Left renal pelvis (tissue), 4 donors: ENCODE measurements at places on chromosomes 13 and 19. TPM values are rescaled to one million over a fixed set of nuclear protein-coding genes. Genes with fewer than 3 reads are reported as not detected.

DNA sequence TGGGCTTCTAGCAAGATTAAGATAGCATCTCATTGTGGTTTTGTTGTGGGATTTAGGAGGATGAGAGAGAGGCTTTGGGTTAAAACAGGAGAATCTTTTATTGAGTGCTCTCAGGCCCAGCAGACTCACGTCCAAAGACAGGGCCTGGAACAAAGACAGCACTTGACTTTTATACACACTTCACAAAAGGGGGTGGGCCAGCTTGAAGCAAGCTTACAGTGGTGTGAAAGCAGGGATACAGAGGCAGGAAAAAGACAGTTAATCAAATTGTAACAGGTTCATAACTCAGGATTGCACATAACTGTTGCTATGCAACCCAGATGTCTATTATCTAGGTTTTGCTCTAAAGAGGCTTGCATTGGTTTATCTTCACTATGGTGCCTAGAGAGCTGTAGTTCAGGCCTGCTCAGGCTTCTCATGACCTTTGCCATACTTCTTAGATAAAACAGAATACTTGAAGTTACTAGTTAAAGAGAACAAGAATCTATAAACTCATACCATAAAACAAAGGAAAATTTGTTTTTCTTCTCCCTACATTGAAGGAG is 42.2 kb upstream of the CEACAM21 start:
- DNase-seq = no peak

- no peak for DNase-seq
Measured at GRCh38 chr19:53878776-53879139, 3.2 kb upstream of the PRKCG start.

GRCh38 chr13:49409008-49409407 is 34.9 kb downstream of the CAB39L start:
- no peak for DNase-seq

- DNase-seq = no peak
Measured at GRCh38 chr13:47904241-47904640, 96.8 kb downstream of the SUCLA2 start.

DNA sequence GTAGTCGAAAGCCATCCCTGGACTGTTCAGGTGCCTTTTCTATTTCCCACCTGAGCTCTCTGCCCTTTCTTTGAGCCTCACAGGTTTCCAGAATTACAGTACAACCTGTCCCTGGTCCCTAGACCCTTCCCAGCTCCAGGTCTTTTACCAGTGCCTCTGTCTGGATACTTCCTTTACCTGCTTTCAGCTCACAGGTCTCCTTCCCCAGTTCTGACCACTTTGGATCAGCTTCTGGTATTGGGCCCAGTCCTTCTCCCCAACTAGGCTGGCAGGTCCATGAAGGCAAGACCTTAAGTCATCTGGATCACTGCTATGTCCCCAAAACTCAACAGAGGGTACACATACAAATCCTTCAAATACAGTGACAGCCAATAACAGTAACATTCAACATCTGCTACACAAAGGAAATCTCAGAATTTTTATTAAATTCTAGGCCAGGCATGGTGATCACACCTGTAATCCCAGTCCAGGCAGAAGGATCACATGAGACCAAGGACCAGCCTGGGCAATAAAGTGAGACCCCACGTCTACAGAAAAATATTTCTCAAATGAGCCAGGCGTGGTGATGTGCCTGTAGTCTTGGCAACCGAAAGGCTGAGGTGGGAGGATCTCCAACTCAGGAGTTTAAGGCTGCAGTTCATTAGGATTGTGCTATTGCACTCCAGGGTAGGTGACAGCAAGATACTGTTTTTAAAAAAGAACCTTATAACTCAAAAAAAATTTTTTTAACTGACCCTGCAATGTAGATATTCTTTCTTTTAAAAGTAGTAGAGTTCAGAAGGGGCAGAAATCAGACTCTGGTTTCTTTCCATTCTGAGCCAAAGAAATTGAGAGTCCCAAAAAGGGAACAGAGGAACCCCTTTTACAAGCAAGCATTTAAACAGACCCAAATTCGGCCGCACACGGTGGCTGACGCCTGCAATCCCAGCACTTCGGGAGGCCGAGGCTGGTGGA is 1.3 kb downstream of the RPS16 start:
- DNase-seq = no peak

DNA sequence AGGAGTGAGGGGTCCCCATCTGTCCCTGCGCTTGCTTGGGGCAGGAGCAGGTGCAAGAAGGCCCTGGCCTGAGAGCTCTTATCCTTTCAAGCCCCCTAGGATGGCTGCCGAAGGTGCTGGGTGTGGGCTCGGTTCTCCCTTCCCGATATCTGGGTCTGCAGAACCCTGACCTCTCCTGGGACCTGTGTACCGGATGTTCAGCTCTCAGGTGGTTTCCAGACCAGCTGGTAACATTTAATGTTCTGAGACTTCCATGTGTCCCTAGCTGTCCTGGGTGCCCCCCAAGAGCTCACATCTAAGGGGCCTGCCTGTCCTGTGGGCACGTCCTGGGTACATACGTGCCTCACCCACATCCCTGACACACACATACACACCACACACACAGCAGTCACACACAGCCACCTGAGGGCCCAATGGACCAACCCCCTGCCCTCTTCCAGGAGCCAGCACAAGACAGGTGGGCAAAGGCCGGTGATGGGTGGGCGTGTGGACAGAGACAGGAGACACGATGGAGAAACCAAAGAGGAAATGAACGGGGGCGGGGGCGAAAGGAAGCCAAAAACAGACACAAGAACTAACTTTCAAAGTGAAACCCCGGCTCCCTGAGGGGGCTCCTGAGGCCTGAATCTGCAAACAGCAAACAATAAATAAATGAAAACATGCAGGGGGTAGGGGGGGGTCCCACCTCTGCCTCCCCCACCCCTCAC is 124.3 kb downstream of the PTPRS start:
- no peak for DNase-seq

DNA sequence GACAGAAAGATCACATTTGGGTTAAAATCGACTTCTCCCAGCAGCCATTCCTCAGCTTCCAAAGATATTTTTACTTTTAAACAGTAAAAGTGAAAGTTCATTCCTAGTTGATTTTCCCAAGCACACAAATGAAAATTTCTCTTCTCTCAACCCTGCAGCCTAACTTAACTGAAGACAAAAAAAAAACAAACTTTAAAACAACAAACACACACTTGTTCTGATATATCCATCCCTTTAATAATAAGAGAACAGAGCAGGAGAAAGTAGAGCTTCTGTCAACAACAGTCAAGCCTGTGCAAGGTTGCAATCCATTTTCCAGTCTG is 72.9 kb downstream of the STK24 start:
- DNase-seq = no peak

DNA sequence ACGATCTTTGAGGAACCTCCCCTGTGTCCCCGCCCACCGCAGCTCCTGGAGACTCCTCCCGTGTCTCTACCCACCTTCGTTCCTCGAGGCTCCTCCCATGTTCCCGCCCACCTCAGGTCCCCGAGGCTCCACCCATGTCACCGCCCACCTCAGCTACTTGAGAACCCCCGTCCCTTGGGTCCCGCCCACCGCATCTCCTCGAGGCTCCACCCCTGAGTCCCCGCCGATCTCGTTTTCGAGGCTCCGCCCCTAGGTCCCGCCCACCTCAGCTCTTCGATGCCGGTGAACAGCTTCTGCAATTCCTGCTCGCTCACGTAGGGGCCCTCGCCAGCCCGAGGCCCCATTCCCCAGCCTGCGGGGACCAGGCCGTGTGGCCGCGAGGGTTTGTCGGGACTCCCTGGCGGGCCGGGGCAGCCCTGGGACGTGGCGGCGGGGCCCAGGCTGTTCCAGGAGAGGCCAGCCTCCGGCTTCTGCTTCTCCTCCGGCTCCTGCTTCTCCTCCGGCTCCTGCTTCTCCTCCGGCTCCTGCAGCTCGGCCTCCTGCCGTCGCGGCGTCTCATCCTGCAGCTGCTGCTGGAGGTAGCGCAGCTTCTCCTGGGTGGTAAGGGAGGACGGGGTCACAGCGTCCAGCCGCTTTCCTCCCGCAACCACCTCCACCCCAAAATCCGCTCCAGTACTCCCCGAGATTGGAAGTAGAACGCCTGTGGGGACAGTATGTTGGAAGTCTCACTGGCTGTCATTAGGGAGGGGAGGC is 16.7 kb downstream of the TSKS start:
- no peak for DNase-seq

DNA sequence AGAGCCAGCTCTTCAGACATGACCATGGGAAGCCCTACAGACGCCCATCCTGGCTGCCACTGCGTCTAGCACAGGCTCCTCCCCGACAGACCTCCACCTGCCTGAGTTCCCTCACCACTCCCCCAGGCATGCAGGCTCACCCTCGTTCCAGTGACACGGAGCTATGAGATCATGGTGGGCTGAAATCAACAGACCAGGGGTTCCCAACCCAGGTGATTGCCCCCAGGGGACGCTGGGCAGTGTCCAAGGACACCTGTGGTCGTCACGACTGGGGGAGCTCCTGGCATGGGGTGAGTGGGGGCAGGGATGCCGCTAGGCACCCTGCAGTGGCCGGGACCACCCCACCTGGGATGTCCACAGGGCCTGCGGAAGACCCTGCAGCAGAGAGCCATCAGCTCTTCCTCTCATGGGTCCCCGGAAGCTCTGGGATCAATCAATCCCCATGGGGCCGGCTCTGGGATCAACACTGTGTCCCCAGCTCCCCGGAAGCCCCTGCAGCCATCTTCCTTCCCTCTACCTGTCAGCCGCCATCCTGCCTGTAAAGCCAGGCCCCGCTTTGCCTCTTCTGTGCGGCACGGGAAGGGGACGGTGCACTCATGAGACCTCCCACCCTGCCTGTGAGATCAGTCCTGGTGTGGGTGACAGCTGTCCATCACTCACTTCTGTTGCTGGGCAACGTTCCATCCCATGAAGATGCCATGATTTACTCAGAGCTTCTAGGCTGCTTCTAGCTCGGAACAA is 12.8 kb upstream of the MADCAM1 start:
- DNase-seq = no peak

- DNase-seq = no peak
Measured at GRCh38 chr13:110472904-110473563, 88.5 kb downstream of the RAB20 start.

DNA sequence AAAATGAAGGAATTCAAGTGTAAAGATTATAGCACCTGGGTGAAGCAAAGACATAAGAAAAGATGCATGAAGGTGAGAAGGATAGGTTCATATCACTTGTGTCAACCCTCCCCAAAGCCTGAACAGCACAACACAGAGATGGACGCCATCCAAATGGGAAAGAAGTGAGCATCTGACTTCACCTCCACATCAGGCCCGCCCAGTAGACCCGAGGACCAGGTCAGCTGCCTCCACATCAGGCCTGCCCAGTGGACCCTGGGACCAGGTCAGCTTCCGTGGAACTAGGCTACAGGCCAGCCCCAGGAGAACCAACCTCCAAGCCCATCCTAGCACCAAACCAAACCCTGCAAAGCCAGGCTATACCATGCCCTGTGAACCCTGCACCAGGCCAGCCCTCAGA is 862.9 kb downstream of the UQCRFS1 start:
- no peak for DNase-seq

GRCh38 chr19:14081797-14082674 is 3.5 kb downstream of the C19orf67 start:
- no peak for DNase-seq

DNA sequence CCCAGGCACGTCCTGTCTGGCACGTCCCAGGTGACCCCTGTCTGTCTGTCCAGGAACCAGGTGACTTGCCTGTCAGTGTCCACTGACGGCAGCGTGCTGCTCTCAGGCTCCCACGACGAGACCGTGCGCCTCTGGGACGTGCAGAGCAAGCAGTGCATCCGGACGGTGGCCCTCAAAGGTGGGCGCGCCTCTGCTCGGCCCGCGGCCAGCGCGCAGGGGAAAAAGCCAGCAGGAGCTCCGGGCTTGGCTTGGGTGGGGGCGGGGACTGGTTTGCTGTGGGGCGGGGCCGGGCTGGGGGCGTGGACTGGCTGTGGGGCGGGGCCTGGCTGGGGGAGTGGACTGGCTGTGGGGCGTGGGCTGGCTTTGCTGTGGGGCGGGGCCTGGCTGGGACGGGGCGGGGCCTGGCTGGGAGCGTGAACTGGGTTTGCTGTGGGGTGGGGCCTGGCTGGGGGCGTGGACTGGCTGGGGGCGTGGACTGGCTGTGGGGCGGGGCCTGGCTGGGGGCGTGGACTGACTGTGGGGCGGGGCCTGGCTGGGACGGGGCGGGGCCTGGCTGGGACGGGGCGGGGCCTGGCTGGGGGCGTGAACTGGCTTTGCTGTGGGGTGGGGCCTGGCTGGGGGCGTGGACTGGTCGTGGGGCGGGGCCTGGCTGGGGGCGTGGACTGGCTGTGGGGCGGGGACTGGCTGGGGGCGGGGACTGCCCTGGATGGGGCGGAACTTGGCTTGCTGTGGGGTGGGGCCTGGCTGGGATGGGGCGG is 7.2 kb downstream of the WDR18 start:
- DNase-seq = no peak

GRCh38 chr13:35457258-35457657 is 19.2 kb downstream of the MAB21L1 start:
- no peak for DNase-seq

DNA sequence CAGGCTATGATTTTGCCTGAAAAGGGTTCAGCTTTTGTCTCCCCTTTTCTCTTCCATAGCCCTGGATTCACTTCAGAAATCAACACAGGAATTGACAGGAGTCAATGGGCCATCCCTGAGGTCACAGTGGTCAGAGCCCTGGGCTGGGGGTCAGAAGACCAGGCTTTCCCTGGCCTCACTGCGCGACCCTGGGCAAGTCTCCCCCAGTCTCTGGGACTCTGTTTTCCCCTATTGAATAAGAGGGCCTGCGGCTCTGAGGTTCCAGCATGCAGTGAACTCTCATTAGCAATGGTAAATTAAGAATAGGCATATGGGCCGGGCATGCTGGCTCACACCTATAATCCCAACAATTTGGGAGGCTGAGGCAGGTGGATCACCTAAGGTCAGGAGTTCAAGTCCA is 30.7 kb upstream of the VSTM2B start:
- no peak for DNase-seq

GRCh38 chr13:43301346-43301969 is 278.1 kb downstream of the DNAJC15 start:
- no peak for DNase-seq

- DNase-seq = no peak
Measured at GRCh38 chr13:46355901-46356590, 31.0 kb downstream of the RUBCNL start.

GRCh38 chr13:106602178-106602577 is 34.2 kb upstream of the ARGLU1 start:
- DNase-seq = no peak

DNA sequence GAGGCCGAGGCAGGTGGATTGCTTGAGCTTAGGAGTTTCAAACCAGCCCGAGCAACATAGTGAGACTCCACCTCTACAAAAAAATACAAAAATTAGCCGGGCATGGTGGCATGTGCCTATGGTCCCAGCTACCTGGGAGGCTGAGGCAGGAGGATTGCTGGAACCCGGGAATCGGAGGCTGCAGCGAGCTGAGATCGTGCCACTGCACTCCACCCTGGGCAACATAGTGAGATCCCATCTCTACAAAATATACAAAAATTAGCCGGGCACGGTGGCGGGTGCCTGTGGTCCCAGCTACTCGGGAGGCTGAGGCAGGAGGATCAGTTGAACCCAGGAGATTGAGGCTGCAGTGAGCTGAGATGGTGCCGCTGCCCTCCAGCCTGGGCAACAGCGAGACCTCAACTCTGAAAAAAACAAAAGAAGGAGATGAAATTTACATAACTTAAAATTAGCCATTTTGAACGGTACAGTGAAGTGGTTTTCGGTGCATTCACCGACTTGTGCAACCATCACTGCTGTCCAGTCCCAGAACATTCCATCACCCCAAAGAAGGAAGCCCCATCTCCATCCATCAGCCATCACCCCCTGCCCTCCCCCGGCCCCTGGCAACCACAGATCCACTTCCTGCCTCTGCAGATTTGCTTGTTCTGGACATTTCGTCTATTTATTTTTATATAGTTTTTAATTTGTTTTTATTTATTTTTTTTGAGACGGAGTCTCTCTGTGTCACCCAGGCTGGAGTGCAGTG is 1.6 kb upstream of the AZU1 start:
- no peak for DNase-seq

The ZNF726 gene
- polyA plus RNA-seq = 15.0 TPM
